NCI-H460 (cell line): ENCODE measurements at places on chromosomes 5 and 9. TPM values are rescaled to one million over a fixed set of nuclear protein-coding genes. Genes with fewer than 3 reads are reported as not detected.

BTNL9 gene
- 1.0 TPM in 2 replicates for total RNA-seq

GRIA1 gene
- total RNA-seq: not detected in 2 replicates

PCDHB4 gene
- total RNA-seq: not detected in 2 replicates

FBXO10 gene
- total RNA-seq: 2.0 and 2.7 TPM in 2 replicates

FPGS gene
- total RNA-seq: 23.9 and 27.5 TPM in 2 replicates

PRLR gene
- not detected in 2 replicates for total RNA-seq

NIPAL4 gene
- total RNA-seq: 0.23 and 0.32 TPM in 2 replicates

EDIL3 gene
- total RNA-seq: 33.7 and 39.4 TPM in 2 replicates

ENTR1 gene
- total RNA-seq: 107 and 110 TPM in 2 replicates

SLC31A1 gene
- total RNA-seq: 55.1 and 68.3 TPM in 2 replicates

MORN5 gene
- not detected in 2 replicates for total RNA-seq

GNAQ gene
- 28.6 and 29.2 TPM in 2 replicates for total RNA-seq

EPB41L4A gene
- total RNA-seq: 0.10 TPM in 1 of 2 replicates, not detected in the other

IRX2 gene
- 30.6 and 33.9 TPM in 2 replicates for total RNA-seq

TPD52L3 gene
- total RNA-seq: not detected in 2 replicates

PCDHGB4 gene
- total RNA-seq: 5.5 and 5.6 TPM in 2 replicates

TLE4 gene
- total RNA-seq: 9.5 and 12.7 TPM in 2 replicates

PRRT1B gene
- not detected in 2 replicates for total RNA-seq

FAM151B gene
- total RNA-seq: 2.3 TPM in 2 replicates

PNPLA7 gene
- 0.10 and 0.26 TPM in 2 replicates for total RNA-seq

INSYN2B gene
- total RNA-seq: 0.89 and 0.97 TPM in 2 replicates

ZFP2 gene
- 0.26 and 0.35 TPM in 2 replicates for total RNA-seq

ZNF883 gene
- total RNA-seq: not detected in 2 replicates

PRR16 gene
- total RNA-seq: 1.1 and 1.4 TPM in 2 replicates

CCL27 gene
- 0.47 TPM in 1 of 2 replicates, not detected in the other for total RNA-seq

GAPVD1 gene
- total RNA-seq: 34.8 and 43.1 TPM in 2 replicates

MAMDC4 gene
- total RNA-seq: 4.4 and 4.5 TPM in 2 replicates

NPM1 gene
- total RNA-seq: 3,204 and 3,332 TPM in 2 replicates
